ENCODE measurements at places on chromosomes 13 and 19. TPM values are rescaled to one million over a fixed set of nuclear protein-coding genes. Genes with fewer than 3 reads are reported as not detected.
A peak's percentile ranks its signal among the peaks of the same experiment; 100 is the strongest.

WDR87 gene
- not detected for total RNA-seq

TM9SF2 gene
- total RNA-seq = 75.0 TPM

DNA sequence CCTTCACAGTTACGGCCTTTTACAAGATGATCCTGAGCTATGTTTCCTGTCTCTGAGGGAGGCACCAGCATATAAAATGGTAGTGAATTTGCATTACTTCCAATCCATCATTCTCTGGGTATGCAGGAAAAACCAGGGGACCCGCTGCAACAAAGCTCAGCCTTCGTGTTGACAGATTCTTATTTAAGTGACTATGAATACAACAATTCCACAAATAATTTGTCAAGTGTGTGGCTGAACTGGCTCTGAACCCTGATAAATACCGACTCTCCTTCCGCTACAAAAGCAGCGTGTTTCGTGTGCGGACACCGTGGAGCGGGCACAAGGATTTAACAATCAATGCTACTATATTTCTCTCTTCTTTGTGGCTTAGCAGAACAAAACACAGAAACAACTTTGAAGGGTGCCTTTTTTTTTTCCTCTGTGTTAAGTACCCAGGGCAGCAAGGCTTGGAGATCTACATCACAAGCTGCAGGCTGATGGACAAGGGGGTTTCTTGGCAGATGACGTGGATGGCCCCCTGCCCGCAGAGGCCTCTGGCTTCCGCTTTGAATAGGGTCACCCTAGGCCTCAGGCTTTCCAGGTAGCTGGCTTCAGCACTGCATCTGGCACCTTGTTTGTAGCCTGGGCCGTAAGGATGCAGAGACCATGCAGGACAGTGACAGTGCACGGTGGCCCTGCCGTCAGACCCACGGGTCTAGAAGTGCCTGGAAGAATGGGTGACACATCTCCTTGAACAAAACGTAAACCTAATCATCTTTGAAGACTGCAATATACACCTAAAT is 280.5 kb upstream of the TSHZ3 start:
- H3K4me1 ChIP-seq = no peaks in the 10 kb centered on the region
- H3K27me3 ChIP-seq = no peaks in the 10 kb centered on the region
- no peak overlapping the region for H3K27ac ChIP-seq
- no peaks in the 10 kb centered on the region for H3K36me3 ChIP-seq
- no peak overlapping the region for H3K4me3 ChIP-seq

DNA sequence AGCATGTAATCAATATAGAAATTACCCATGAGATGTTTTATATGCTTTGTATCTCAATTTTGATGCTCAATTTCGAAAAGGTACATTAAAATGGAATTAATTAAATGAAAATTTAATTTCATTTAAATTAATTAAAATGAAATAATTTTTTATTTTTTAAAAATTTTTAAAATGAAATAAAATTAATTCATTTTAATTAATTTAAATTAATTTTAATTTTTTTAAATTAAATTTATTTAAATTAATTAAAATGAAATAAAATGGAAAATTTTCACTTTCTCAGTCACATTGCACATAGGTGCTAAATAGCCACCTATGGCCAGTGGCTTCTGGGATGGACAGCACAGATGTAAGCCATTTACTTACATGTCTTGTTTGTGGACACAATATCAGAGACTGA is 4.2 kb upstream of the SULT2B1 start:
- H3K4me1 ChIP-seq = no peaks in the 10 kb centered on the region
- no peak overlapping the region for H3K4me3 ChIP-seq
- no peak for DNase-seq
- H3K27me3 ChIP-seq = no peaks in the 10 kb centered on the region
- no peaks in the 10 kb centered on the region for H3K36me3 ChIP-seq

GRCh38 chr19:19429361-19429760 is 23.9 kb downstream of the GATAD2A start:
- H3K4me3 ChIP-seq = no peak overlapping the region
- no peak overlapping the region for H3K27ac ChIP-seq
- no peaks in the 10 kb centered on the region for H3K27me3 ChIP-seq
- H3K4me1 ChIP-seq = peaks cover 5% of the 10 kb centered on the region
- H3K36me3 ChIP-seq = peaks cover 10% of the 10 kb centered on the region

DNA sequence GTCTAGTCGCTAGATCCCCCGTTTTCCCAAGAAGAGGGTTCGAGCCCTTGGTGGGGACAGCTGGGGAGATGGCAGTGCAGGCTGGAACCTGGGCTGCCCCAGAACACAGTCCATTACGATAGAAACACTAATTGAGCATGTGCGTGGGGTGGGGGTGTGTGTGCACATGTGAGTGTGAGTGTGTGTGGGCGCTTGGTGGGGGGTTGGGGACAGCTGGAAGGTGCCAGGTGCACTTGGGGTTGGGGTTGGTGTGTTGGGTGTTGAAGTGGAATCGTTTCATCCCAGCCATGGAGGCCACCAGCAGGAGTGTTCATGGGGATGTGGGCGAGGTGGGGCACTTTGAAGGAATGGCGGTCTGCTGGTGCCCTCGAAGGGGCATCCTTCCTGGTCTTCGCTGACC is 18.1 kb upstream of the NPAS1 start:
- no peaks in the 10 kb centered on the region for H3K27me3 ChIP-seq
- no peaks in the 10 kb centered on the region for H3K4me1 ChIP-seq
- no peak for DNase-seq
- peaks cover 3% of the 10 kb centered on the region for H3K36me3 ChIP-seq

ATP1A3 gene
- 0.72 TPM for total RNA-seq

PRTN3 gene
- not detected for total RNA-seq

ZNF563 gene
- 3.7 TPM for total RNA-seq

GRCh38 chr19:15223649-15224361 is 8.4 kb downstream of the EPHX3 start:
- no peak for DNase-seq
- H3K4me3 ChIP-seq = peak overlapping the region; percentile 67
- no peaks in the 10 kb centered on the region for H3K36me3 ChIP-seq
- H3K27me3 ChIP-seq = no peaks in the 10 kb centered on the region
- H3K4me1 ChIP-seq = peaks cover 2% of the 10 kb centered on the region
